ENCODE measurements at places on chromosomes 1 and 21. TPM values are rescaled to one million over a fixed set of nuclear protein-coding genes. Genes with fewer than 3 reads are reported as not detected.

- no peak for DNase-seq
Observed at GRCh38 chr1:201261771-201262547, 21.3 kb upstream of the PKP1 start.

The PTPN7 gene
- total RNA-seq: not detected

The AVPR1B gene
- not detected for total RNA-seq

The PSMB4 gene
- total RNA-seq: 320 TPM

- DNase-seq: no peak
Observed at GRCh38 chr1:198577444-198577843, 37.0 kb upstream of the ATP6V1G3 start.

- no peak for DNase-seq
Observed at GRCh38 chr1:24963943-24964693, 34.0 kb upstream of the RUNX3 start.

DNA sequence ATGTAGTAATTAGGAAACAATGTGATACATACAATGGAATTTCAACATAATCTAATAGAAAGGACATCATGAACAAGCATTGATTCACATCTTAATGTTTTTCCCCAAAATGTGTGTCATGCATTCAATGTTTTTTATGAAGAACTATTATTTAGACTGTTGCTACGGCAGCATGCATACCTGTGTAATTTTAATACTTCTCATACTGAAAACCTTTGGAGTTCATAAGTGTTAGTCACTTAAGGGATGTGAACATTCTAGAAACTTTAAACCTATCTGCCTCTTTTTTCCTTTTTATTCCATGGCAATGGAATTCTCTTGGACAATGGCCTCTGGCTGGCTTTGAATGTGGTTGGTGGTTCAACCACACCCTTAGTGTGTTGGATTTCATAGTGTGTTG, 48.6 kb downstream of the TMPRSS15 start:
- DNase-seq: no peak

DNA sequence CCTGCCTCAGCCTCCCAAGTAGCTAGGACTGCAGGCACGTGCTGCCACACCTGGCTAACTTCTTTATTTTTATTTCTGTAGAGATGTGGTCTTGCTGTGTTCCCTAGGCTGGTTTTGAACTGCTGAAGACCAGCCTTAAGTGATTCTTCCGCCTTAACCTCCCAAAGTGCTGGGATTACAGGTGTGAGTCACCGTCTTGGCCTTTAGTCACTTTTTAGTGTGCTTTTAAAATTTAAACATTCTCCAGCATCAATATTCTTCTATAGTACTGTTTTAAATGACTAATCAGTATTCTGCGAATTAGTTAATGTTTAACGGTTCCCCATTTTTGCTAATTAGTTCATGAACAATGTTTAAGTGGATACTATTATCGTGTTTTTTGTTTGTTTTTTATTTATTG, 60.6 kb downstream of the DYRK1A start:
- DNase-seq: no peak

The F3 gene
- 32.5 TPM for total RNA-seq

- DNase-seq: no peak
Observed at GRCh38 chr1:220807726-220808125, 21.0 kb downstream of the MTARC1 start.

- no peak for DNase-seq
Observed at GRCh38 chr1:30760596-30761324, 3.2 kb upstream of the LAPTM5 start.

The ITLN1 gene
- total RNA-seq: 2.2 TPM

The TNFRSF18 gene
- total RNA-seq: not detected

GRCh38 chr1:228142155-228142691, 2.1 kb downstream of the GUK1 start:
- no peak for DNase-seq

DNA sequence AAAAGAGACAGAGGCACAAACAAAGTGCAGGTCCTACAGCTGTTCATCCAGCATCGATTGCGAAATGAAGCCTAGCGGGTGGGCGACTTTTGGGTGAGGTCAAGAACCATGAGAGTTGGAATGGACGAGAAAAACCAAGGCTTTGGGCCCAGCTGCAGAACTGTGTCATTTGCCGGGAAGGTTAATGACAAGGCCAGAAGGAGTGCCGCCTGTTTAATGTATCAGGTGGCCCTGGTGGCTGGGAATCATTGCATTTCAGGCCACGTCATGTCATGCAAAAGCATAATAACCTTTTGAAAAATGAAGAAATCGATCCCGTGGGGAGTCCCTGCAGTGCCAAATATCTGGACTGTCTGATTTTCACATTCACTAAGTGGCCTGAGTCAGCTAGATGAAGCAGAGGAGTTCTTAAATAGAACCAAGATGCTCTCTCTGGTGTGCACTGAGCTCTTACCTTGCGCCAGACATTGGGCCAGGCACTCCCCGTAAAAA, 8.1 kb upstream of the RCC2 start:
- DNase-seq: no peak

- DNase-seq: no peak
Observed at GRCh38 chr1:163444665-163445064, 122.9 kb downstream of the NUF2 start.

DNA sequence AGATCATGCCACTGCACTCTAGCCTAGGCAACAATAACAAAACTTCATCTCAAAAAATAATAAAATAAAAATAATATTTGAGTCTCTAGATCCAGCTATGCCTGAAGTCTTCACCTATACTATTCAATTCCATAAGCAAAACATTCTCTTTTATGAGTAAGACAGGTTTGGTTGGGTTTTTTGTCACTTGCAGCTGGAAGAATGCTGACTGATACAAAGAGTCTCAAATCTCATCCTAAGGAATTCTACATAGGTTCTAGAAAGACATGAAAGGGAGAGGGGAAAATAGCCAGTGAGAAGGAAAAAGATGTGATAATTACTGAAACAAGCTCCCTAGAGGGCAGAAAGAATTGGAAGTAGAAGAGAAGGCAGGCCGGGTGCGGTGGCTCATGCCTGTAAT, 30.4 kb upstream of the MED18 start:
- no peak for DNase-seq
